Stimulated activated CD4-positive, alpha-beta T cell treated with anti-CD3 and anti-CD28 coated beads, TNF-alpha, amount 100 ng/mL, for 1 hour (primary cell): ENCODE measurements at places on chromosomes 3 and 15.

- no peak for DNase-seq
These were observed 16.8 kb downstream of the SLC25A26 start for GRCh38 chr3:66237552-66237951.

- DNase-seq = no peak
These were observed 730.7 kb upstream of the ALCAM start for GRCh38 chr3:104635872-104636580.

DNA sequence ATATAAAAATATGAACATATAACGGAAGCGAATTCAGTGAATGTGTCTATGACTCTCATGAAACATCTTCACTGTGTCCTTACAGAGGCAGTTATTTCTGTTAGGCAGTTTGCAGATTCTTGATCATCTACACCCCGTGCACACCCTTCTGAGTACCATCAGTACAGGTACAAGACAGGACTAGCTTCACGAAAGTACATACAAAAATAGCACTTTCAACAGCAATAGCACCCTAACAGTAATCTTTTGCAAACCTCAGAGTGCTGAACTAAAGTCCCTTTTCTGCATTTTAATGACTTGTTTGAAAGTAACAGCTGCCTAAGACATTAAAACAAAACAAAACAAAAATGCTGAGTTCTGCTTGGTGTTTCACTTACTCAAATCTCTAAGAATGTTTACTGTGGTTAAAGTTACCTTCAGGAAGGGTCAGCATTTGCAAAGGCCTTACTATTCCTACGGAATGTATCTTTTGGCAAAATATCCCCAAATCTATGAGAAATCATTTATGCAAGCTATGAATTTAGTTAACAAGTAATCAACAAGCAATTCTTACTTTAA, 104.1 kb downstream of the CNTN3 start:
- DNase-seq = no peak

GRCh38 chr15:58448906-58449305, 17.1 kb downstream of the LIPC start:
- DNase-seq = no peak

DNA sequence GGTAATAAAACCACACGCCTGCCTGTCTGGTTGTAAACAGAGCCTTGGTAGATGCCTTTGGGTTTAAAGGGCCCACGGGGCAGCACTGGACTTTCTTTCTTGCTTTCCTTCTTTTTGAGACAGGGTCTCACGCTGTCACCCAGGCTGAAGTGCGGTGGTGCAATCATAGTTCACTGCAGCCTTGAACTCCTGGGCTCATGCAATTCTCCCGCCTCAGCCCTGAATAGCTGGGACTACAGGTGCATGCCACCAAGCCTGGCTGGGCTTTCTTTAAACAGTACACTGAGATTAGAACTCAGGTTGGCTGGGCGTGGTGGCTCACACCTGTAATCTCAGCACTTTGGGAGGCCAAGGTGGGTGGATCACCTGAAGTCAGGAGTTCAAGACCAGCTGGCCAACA, 42.2 kb downstream of the POC1A start:
- DNase-seq = no peak

DNA sequence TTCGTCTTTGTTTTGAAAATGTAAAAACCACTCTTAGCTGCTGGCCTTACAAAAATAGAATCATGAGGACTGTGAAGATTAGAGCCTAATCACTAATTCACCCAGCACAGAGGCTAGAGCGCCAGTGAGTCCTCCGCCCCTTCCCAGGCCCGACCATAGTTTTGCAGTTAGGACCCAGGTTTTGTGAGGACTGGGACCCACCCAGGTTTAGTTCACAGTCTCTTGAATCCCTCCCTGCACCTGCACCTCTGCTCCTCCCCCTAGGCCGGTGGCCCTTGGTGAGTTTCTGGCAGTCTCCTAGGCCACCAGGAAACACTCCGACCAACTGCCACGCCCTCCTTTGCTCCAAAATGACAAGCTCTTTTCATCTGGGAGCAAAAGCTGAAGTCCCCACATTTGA, 136.0 kb upstream of the CCDC54 start:
- no peak for DNase-seq

DNA sequence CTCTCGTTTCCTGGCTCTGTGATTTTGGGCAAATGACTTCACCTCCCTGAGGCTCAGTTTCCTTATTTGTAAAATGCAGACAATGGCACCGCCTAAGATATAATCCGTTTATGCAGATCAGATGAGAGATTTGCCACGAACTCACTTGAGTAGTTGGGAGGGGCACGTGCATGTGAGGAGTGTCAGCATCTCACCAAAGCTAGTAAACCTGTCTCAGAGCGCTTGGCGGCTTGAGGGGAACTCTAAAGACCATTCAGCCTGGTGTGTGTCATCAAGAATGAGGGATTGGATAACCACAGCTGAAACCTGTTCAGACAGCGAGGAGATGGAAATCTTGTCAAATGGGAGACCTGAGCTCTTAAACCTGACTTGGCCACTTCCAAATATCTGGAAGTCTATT, 48.7 kb downstream of the BDH1 start:
- no peak for DNase-seq
